ENCODE measurements at places on chromosomes 4 and X.
A peak's percentile ranks its signal among the peaks of the same experiment; 100 is the strongest.

DNA sequence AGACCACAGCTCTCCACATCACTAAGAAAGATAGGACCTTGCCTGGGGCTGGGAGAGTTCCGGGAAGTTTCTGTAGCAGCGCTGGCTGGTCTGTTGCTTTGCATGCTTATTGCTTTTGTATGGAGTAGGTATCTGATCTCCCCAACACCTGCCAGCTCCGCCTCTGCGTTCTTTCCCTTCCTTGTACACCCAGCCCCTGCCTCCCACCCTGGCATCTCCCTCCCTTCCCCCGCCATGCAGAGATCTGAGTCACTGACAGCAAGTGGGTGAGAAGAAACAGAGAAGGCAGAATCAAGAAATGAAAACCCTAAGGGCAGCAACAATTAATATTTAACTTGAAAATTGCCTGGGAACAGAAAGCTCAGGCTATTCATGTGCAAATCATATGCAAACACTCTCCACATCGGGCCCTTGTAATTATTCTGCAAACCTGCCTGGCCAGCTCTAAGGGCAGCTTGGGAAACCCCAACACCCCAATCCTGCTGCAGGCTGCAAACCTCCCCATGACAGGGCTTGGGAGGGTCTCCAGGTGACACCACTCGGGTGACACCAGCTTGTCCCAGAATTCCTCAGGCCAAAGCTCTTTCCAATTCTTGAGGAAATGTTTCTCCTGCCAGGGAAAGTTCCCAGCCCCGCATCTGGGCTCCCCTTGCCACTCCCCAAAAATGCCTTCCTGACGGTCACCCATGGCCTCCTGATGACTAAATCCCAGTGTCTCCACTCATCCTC is 257.2 kb downstream of the FBXW7 start:
- no peak for DNase-seq

DNA sequence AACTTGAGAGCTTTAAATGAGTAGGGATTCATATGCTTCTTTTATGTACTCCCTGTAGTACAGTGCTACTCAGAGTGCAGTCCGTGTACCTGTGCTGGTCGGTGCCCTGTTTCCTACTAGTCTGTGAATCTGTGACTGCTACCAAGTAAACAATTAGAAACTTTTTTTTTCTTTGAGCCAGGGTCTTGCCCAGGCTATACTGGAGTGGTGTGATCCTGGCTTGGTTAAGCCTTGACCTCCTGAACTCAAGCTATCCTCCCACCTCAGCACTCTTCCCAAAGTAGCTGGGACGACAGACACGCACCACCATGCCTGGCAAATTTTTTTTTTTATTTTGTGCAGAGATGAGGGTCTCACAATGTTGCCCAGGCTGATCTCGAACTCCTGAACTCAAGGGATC is 6.4 kb upstream of the GPC3 start:
- DNase-seq: no peak

- DNase-seq: no peak
These were observed 11.6 kb downstream of the TKTL1 start for GRCh38 chrX:154307202-154307601.

- DNase-seq: peak; percentile 71
These were observed at the start of gene WDFY3 for GRCh38 chr4:84966382-84967242. WDFY3 (minus strand) TSS chr4:84966690; CDS start chr4:84860591, 106,099 bp downstream.

GRCh38 chrX:39675619-39676018 is 422.1 kb downstream of the BCOR start:
- DNase-seq: no peak

DNA sequence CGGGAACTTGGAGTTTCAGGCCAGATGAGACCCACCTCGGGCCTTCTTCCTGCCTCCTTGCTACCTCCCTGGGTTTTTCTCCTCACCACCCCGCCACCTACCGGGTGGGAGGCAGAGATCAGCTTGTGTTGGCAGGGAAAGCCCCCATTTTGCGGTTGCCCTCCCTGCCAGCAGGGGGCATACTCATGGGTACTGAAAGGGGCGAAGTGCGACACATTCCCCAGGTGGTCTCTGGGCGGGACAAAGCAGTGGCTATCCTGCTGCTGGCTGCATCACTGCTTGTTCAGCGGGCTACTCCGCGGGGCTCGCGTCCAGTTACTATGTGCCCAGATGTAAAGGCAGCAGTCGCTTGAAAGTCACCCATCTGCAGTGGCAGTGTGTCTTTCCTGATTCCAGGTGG is 330.3 kb downstream of the PDHA2 start:
- DNase-seq: no peak

Measured in nephron progenitor cell (in vitro differentiated cells).